ENCODE measurements at places on chromosomes 1 and 21.

- DNase-seq = no peak
These were observed 49.4 kb downstream of the TMCO4 start for GRCh38 chr1:19750101-19750881.

DNA sequence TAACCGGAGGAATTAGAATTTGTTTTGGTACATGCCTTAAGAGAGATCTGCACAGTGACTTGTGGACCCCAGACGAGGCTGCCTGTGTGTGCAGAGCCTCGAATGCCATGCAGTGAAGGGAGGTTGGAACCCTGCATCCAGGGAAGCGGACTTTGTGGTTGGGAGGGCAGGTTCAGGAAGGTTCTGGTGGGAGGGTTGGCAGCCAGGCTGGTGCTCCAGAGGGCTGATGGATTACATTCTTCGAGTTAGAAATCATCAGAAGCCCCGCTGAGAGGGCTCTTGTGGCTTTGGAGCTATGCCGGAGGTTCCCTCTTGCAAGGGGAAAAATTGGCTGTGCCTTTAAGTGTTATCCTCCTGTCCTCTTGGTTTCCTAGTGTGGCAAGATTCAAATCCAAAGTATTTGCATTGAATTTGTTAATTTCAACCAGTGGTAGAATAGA is 21.1 kb downstream of the ROR1 start:
- no peak for DNase-seq

DNA sequence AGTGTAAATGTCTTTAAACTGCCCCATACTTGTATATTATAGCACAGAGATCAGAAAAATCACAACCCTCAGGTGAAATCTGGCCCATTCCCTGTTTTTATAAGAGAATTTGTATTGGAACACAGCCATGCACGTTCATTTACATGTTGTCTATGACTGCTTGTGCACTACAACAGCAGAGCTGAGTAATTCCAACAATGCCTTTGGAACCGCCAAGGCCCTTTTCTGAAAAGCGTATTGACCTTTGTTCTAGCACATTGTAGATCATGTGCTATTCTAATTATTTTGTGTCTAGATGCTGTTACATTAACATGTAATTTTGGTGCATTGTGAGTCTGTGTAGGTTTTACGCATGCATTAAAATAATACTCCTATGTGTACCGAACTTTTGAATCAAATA is 339.6 kb downstream of the CHRM3 start:
- DNase-seq = no peak

DNA sequence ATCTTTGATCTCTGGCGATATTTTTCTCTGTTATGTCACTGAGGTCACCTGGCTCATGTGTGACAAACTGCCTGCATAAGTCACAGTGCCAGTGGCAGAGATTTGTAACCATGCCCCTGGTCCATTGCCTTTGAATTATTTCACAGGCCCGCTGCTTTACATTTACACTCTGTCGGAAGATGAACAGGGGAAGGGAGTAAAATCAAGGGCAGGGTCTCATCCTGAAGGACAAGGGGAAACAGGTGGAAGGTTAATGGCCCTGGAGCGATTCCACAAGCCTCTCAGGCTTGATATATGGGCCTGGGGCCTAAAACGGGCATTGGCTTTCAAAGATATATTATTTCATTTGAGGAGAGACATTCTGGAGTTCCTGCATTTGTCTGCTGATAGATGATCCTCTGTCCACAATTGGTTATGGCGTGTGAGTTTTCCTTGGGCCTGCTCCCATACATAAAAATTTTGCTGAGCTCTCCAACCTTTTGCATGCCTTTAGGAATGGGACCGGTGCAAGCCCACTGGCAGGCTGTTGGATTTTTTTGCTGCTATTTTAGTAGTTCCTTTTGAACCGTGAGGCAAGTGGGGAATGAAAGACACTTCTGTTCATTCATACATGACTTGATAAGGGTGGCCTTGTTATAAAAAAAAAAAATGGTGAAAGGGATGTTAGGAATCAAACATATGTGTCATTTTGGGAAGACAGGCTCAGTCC is 51.9 kb downstream of the NR5A2 start:
- no peak for DNase-seq

- DNase-seq = no peak
These were observed 193.2 kb upstream of the PLXNA2 start for GRCh38 chr1:208437401-208437800.

- no peak for DNase-seq
These were observed 185.6 kb downstream of the TOMM20 start for GRCh38 chr1:234942879-234943506.

- no peak for DNase-seq
These were observed 24.7 kb downstream of the MEF2D start for GRCh38 chr1:156475568-156476500.

GRCh38 chr1:208967334-208967733 is 616.2 kb upstream of the CAMK1G start:
- no peak for DNase-seq

- DNase-seq = no peak
These were observed 115.5 kb downstream of the LRRC53 start for GRCh38 chr1:74396933-74397332.

- DNase-seq = no peak
These were observed 33.5 kb downstream of the CYYR1 start for GRCh38 chr21:26539566-26539965.

DNA sequence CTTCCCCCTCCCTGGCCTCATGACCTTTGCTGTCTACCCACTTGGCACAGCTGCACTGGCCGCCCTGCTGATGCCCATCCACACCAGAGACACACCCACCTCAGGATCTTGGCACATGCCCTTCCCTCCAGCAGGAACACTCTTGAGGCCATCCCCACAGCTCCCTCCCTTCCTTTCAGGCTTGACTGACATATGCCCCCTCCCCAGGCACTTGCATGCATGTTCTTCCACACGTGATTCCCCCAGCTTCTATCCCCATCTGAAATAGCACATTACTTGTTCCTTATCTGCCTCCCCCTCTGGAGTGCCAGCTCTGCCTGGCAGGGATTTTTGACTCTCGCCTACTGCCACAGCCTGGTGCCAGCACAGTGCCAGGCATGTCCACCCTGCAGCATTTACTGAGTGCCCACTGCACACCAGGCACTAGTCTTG is 98.5 kb upstream of the SLC25A33 start:
- no peak for DNase-seq

DNA sequence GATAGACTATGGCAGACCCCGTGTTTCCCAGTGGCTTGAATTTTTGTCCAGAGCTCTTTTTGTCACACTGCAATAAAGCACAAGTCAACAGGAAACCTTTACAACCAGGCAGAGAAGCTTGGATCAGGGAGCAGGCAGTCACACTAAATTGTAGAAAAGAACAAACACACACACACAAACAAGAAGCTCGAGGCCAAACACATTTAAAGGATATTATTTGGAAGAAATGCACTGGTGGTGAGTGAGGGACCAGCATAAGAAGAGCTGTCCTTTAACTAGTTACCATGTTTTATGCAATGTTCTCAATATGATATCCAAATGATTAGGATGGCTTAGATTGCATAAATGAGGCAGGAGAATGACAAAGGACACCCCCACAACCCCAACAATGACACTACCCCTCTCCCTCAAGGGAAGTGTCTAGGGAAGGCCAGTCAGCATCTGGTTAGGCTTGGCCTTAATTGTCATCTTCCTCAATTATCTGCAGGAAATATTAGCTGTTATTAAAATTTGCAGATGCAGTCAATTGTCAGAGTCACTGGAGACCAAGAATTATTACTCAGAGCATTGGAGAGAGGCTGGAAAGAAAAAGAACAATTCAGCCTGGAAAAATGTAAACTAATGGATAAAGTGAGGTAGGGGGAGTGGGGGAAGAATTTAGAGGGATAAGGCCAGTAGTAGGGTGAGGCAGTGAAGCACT is 35.3 kb downstream of the DDR2 start:
- no peak for DNase-seq

DNA sequence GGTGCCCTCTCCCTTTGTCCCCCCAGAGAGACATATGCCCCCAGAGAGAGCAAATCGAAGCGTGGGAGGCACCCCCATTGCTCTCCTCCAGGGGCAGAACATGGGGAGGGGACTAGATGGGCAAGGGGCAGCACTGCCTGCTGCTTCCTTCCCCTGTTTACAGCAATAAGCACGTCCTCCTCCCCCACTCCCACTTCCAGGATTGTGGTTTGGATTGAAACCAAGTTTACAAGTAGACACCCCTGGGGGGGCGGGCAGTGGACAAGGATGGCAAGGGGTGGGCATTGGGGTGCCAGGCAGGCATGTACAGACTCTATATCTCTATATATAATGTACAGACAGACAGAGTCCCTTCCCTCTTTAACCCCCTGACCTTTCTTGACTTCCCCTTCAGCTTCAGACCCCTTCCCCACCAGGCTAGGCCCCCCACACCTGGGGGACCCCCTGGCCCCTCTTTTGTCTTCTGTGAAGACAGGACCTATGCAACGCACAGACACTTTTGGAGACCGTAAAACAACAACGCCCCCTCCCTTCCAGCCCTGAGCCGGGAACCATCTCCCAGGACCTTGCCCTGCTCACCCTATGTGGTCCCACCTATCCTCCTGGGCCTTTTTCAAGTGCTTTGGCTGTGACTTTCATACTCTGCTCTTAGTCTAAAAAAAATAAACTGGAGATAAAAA is 8.4 kb downstream of the EFNA3 start:
- DNase-seq = no peak

DNA sequence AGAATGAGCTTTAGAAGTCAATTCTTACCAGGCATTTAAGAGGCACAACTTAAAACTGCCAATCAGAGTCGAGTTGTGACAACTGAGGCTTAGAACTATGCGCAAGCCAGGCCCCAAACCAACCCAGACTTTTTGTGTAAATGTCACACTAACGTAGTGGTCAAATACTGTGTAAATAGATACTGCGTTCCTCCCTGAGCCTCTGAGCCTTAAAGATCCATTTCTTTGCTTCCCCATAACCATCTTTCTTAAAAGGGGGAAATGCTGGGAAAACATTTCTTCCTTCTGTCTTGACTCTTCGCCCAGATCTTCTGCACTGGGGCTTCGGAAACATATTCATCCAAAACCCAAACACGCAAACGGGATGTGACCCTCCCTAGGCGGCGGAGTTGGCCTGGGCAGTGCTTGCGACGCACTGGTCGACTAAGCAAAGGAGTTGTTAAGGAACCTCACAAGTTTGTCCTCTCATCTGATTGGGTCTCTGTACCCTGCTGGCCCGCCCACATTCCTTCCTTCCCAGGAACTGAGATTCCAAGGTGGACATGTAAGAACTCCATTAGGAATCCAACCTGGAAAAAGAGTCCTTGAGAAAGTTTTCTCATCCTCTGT is 2.6 kb downstream of the ADAMTS5 start:
- DNase-seq = no peak

DNA sequence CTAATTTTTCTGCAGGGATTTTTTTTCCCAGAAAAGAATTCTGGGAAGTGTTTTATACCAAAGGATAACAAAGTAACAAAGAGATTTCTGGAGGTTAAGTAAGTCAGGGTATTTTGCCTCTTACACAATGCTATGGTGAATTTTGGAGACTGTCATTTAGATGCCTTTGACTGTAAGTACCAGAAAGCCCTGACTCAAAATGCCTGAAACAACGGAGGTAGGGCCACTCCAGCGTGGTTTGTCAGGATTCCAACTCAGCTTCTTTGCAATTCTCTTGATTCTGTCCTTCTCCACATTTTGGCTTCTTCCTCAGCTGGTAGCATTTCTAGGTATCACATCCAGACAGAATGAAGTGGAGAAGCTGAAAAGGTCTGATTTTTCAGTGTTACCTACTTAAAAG is 106.5 kb downstream of the UCHL5 start:
- no peak for DNase-seq

DNA sequence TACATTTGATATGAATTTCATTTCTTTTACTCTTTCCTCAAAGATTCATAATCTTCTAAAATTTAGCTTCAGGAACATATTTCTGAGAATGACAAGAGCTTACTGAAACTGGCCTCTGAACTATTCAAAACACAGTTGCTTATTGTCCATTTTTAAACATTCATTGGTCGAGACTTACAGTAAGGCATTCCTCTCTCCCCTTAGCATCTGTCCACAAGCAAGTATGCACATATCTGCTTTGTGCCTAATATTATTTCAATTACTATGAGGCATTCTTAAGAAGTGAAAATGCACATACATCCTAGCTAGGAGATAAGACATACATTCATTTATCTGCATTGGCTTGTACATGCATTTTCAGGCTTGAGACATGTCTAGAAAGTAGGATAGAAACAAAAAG is 488.7 kb downstream of the PTBP2 start:
- no peak for DNase-seq

- no peak for DNase-seq
These were observed 13.6 kb downstream of the FHAD1 start for GRCh38 chr1:15260418-15261154.

- DNase-seq = no peak
These were observed 21.1 kb upstream of the EPHB2 start for GRCh38 chr1:22689505-22689904.

DNA sequence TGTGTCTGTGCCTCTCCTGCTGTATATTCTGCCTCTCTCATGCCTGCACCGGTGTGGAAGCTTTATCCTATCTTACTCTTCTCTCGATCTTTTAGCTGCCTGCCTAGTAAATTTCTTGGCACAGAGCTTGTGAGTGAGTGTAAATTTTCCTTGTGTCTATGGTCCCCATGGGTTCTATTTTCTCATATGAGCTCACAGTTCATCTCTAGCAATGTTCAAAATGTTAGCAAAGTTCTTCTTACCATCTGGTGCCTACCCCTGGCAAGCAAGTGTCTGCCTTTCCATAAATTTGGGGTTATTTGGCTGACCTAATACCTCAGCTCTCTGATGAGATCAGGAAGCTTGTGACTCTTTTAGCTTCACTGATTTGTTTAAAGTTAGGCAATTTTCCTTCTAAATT is 572.1 kb upstream of the BRINP3 start:
- DNase-seq = no peak

DNA sequence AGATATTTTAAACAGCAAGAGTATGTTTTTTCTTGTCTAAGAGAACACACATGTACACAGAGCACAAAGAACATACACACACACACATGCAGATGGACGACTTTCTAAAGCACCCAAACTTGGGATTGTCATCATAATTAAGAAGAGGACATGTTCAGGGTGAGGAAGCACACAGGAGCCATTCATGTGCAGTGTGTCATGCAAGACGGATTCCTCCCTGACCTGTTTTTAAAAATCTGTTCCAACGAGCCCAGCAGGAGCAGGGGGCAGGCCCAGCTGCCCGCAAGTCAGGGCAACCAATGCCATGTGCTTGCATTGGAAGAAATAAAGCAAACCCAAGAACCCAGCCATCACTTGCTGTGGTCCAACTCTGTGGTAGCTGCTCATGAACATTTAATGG is 167.3 kb upstream of the ZNF644 start:
- DNase-seq = no peak

DNA sequence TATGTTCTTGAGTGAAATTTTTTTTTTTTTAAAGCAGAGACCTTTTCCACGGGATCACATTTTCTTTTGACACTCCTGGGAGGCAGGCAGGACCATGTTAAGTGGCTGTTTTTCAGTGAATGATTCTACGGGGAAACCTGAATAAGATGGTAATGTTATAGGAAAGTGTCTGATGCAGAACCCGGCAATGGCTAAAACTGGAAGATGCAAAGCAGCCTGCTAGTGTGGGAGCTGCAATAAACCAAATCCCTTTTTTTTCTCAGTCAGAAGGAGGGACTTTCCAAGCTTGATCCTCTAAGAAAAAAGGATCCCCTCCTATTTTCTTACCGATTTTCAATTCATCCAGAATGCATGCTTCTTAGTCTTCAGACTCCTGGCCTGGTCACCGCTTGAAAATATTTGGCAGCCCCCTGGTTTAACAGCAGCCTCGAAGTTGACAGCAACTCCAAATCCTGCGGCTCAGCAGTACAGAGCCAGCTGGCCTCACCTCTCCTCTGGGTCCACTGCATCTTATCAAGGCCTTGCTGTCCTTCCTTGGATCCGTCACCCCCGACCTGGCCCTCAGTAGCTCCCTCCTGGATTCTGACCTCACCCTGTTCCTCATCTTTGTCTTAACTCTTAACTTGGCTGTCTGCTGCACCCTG is 5.6 kb downstream of the MX2 start:
- no peak for DNase-seq
